ENCODE measurements at places on chromosomes 7 and 10.
A peak's percentile ranks its signal among the peaks of the same experiment; 100 is the strongest.

DNA sequence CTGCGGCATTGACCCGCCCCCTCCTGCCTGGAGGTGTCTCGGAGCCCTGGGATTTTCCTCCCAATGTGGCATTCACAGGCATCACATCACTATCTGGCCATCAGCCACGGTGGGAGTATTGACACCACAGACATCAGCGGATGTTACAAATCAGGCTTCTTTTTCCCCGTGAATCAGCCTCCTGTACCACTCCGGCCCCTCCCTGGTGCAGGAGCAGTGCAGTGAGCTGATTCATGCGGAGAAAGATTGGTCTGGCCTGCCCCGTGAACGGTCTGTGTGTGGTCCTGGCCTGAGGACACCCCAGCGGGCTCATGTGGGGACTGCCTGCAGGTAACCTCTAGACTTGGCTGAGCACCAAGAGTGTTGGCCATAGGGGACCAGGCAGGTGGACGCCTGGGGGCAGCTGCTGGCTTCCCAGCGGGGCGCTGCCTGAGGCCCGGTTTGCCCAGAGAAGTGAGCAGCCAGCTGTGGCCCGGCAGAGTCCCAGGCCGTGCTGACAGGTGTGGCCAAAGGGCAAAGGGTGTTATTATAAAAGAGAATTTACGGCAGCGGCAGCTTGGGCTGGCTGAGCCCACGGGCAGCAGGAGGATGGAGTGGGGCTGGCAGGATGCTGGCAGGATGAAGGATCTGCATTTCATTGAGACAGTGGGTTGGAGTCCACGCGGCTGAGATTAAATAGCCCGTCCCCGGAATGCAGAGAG is 32.1 kb upstream of the GNA12 start:
- DNase-seq = peak; percentile 86

GRCh38 chr10:124649214-124649613 is 95.0 kb downstream of the FAM53B start:
- DNase-seq = peak; percentile 55

DNA sequence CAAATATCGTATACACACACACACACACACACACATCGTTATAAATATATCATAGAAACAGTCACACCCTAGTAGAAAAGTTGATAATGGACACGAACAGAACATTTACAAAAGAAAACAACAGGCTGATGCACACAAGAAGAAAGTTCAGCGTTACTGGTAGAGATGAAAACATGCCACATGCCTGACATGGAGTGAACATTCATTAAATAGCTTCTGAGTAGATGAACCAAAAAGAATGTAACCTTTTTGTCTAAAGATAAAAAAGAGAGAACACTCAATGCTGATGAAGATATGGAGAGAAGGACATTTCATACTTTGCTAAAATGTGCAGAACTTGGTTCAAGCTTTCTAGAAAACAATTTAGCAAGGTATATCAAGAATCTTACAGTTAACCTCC is 173.4 kb upstream of the KLF14 start:
- no peak for DNase-seq

DNA sequence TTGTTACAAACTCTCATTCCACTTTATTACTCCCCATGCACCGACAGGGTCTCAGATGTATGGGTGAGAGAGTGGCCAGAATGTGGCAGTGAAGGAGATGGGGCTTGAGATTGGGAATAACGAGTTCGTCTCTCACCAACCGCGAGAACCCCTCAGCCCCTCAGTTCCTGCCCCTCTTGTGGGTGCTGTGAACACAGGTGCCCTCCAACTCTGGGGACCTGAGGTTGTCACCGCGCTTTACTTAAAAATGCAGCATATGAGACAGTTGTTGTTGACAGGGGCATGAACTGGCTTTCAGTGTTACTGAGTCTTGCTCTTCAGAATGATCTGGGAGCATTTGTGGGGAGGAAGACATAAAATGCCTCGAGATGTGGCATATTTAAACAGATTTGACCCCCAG is 290.0 kb downstream of the WDR37 start:
- DNase-seq = no peak

DNA sequence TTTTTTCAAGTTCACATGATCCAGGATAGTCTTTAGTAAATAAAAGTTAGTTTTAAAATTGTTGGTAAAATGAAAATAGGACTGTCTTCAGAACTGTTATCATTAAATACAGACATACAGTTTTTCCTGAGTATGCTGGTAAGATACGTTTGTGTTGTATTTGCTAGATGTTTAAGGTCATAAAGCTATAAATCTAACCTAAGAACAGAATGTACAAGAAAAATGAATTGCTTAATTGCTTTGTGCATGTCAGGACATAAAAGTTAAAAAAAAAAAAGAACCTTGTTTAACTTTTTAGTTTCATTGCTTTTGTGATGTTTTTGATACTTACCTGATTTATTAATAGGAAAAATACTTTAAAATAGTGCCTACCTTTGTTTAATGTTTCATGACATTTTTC is 29.2 kb upstream of the CLDN4 start:
- no peak for DNase-seq

GRCh38 chr7:22879280-22879679 is 56.6 kb upstream of the TOMM7 start:
- DNase-seq = no peak

DNA sequence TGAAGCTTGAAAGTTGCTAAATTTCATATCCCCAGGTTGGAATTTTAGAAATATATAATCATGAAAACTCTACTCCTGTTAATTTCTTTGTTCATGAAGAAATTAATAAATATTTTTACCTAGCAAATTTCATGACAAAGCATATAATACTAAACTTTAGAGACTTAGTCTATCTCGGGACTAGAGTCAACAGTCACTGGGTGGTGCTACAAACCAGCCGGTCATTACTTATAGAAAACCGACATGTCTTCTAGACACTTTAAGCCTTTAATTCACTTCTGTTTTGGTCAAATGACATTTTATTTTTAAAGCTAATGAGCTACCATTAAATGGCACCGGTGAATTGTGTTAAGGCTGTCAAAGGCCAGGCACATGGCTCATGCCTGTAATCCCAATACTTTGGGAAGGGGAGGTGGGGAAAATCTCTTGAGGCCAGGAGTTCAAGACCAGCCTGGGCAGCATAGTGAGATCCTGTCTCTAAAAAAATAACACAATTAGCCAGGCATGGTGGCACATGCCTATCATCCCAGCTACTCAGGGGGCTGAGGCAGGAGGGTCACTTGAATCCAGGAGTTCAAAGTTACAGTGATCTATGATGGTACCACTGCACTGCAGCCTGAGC is 270.1 kb downstream of the CACNA2D1 start:
- DNase-seq = no peak

DNA sequence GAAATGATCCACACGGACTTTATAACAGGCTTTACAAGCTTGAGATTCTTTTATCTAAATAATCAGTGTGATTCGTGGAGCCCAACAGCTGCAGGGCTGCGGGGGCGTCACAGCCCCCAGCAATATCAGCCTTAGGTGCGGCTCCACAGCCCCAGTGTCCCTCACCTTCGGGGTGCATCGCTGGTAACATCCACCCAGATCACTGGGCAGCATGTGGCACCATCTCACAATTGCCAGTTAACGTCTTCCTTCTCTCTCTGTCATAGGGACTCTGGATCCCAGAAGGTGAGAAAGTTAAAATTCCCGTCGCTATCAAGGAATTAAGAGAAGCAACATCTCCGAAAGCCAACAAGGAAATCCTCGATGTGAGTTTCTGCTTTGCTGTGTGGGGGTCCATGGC is 155.6 kb downstream of the EGFR start:
- DNase-seq = no peak

- no peak for DNase-seq
Measured at GRCh38 chr10:22442063-22442462, 96.8 kb downstream of the SPAG6 start.

DNA sequence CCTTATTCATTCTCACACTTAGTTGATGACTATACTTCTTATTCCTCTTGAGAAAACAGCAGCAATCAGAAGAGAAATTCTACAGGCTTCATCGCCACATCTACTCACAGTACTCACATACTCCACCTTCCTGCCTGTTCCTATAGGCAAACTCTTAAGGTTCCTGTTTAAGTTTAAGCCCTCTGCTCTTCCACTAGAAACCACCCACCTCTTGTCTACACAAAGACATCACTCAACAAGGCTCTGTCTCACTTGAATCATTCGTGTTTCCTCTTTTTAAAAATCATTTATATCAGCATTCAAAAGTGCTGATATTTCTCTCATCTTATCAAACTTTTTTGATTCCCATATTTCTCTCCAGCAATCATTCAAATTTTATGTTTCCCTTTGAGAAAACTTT is 85.5 kb upstream of the ADO start:
- DNase-seq = no peak

DNA sequence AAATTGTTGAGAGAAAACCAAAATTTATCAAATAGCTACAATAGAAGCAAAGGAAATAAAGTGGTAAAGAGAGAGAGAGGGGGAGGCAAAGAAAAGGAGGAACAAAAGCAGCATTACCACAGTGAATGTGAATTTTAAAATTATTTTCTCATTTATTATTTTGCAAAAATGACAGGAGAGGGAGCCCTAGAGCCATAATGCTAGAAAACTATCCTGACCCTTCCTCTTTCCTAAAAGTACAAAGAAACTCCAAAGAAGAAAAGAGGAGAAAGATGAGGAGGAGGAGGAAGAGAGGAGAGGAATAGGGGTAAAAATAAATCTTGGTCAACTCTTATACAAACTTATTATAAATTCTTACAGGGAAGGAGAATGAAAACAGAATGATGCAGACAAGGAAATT is 921.5 kb downstream of the NRG3 start:
- DNase-seq = no peak

- DNase-seq = peak; percentile 11
Measured at GRCh38 chr10:31830887-31831286, 97.7 kb downstream of the ARHGAP12 start.

DNA sequence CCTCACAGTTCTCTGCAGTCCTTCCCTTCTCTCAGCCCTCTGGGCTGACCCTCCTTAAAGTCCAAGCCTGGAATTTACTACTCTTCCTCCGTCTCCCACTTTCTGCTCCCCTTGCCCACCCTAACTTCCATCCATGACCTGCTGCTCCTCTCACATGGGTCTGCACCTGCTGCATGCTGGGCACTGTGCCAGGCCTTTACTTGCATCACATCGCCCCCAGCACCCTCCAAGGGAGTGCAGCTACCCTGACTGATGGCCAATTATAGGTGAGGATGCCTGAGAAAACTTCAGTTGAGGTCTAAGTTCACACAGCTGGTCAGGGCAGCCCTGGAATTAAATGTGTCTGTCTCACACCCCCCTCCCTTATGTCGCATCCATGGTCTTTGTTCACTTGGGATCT is 53.6 kb upstream of the ZPBP start:
- DNase-seq = no peak

DNA sequence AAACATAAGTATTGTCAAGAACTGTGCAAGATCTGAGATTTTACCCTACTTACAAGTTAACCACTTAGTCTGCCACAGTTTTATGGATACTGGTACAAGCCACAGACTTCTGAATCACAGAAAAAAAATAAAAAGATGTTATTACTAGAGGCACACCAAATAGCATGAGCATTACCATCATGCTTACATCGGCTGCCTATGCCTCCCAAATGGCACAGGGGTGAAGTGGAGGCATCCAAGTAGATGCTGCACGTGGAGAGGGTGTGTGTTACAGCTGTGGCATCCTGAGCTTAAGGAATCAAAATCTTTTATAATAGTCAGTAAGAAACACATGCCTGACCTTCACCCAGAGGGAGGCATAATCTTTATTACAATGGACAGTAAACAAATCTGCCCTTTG is 207.8 kb downstream of the TFEC start:
- DNase-seq = no peak

- no peak for DNase-seq
Measured at GRCh38 chr7:70267381-70268120, 669.3 kb downstream of the AUTS2 start.

GRCh38 chr7:106126170-106126938 is 14.2 kb upstream of the SYPL1 start:
- no peak for DNase-seq

GRCh38 chr10:34626158-34626880 is 188.8 kb downstream of the PARD3 start:
- DNase-seq = no peak

- DNase-seq = no peak
Measured at GRCh38 chr7:96400518-96400917, 78.6 kb upstream of the SLC25A13 start.

DNA sequence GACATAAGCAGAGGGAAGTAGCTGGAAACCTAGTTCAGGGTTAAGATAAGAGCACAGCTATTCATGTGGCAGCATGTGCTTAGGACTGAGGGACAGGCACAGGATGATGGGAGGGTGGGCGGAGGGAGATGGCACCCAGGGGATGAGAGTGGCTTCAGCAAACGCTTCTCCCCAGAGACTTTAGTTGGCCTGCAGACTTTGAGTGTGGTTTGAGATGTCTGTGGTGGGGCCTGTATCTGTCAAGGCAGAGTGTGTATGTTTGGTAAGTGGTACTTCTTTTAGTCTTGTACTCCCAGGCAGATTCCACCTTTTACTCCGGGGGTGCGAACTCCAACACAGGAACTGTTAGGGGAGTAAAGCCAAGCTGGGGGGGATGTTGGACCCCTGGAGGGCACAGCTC is 88.9 kb downstream of the WDFY4 start:
- DNase-seq = no peak

DNA sequence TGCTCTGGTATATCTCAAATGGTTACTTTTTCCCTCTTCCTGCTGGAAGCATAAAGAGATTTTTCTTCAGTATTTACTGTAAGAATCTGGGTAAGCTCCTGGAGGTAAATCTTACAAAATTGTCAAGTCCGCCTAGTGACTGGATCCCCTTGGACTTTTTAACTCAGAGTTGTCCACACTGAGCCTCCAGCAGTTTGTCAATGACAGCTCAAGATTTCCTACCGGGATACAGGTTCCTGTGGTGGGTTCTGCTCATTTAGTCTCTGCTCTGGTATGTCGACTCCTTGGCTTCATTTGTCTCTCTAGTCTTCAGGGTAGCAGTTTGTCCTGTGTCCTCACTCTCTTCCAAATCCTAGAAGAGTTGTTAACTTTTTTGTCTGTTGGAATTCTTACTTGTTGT is 27.0 kb downstream of the GPR37 start:
- DNase-seq = no peak

- DNase-seq = no peak
Measured at GRCh38 chr10:112926906-112927688, 22.9 kb upstream of the TCF7L2 start.

DNA sequence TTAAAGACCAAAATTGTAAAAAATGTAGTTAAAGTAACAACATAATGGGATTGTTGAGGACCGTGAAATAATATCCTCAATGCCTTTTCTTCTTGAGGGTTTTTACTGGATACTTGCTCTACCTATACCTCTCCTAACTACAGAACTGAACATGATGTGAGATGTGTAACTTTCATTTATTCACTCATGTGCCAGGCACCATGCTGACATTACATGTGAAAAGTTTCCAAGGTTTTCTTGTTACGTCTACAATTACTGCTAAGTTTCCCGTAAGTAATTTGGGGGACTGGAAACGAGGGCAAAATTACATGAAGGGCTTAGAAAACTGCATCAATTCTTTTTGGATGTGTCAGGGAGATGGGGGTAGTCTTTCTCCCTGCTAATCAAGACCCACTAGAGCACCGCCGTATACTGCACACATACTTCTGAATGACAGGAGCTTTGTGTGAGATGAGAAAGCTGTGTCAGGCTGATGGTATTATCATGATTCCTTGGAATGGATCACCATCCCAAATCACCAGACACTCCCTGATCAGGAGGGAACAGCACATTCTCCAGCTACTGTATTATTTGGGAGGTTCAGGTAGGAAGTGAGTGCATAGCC is 41.8 kb downstream of the PTPRZ1 start:
- no peak for DNase-seq

GRCh38 chr10:114401195-114401791 is 3.0 kb downstream of the AFAP1L2 start:
- DNase-seq = peak; percentile 83

GRCh38 chr7:66697449-66698438 is 42.8 kb upstream of the RABGEF1 start:
- DNase-seq = peak; percentile 86
